ENCODE measurements at places on chromosomes 2 and 18.

DNA sequence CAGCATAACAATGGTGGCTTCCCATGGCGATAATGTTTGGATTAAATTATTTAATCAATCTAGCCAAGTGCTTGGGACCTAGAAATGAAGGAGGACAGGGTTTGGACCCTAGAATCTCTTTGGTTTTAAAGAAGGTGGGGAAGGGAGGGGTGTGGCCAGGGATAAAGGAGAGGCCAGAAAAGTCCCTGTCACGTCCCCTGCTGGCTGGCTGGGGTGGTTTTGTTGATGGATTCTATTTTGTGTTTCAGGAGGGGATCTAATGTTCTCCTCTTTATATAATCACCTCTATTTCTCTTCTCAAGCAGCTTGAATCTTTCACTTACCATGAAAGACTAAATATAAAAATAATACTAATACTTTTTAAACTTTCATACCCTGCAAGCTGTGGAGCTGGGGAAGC is 52.6 kb upstream of the GALR1 start:
- no peak for DNase-seq

- DNase-seq, result no peak
Measured at GRCh38 chr2:102294802-102295489, 16.4 kb upstream of the IL1RL1 start.

GRCh38 chr2:215693193-215693998 is 257.5 kb upstream of the FN1 start:
- DNase-seq, result no peak

DNA sequence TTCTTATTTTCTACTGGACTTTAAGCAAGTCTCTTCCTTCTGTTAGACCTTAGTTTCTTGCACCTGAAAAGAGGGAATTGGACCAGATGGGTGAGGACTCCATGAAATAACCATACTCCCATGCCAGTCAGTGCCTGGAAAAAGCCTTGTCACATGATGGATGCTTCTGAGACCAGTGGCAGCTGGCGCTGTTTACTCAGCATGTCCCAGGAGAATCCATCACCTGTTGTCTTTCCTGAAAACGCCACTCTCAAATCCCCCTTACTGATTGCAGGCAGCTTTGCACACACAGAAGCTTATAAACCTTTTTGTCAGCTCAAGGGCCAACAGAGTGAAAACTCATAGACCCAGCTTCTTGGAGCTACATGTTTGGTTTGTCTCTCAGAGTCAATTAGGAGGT is 117.6 kb downstream of the POLE4 start:
- DNase-seq, result no peak

DNA sequence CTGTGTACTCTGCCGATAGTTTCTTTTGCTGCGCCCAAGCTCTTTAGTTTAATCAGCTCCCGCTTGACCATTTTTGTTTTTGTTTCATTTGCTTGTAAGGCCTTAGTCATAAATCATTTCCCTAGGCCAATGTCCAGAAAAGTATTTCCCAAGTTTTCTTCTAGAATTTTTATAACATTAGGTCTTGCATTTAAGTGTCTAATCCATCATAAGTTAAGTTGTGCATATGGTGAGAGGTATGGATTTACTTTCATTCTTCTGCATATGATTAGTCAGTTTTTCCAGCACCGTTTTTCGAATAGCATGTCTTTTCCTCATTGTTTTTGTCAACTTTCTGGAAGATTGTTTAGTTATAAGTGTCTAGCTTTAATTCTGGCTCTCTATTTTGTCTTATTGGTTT is 484.8 kb upstream of the CNTNAP5 start:
- no peak for DNase-seq

GRCh38 chr2:73984922-73985307 is 205 bp downstream of the TET3 start:
- DNase-seq, result peak; percentile 69

DNA sequence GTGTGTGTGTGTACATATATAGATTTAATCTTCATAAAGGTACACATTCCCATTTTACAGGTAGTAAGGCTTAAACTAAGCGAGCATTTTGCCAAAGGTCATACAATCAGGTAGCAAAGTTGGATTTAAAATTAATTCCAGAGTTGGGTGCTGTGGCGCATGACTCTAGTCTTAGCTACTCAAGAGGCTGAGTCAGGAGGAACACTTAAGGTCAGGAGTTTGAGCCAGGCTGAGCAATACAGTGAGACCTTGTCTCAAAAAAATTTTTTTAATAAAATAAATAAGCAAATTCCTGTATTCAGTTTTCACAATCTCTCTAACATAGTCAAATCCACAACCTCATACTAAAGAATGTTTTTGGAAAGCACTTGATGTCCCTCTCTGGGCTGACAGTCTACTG is 111.5 kb upstream of the LDLRAD4 start:
- no peak for DNase-seq

- no peak for DNase-seq
Measured at GRCh38 chr2:197265036-197265435, 45.5 kb downstream of the ANKRD44 start.

DNA sequence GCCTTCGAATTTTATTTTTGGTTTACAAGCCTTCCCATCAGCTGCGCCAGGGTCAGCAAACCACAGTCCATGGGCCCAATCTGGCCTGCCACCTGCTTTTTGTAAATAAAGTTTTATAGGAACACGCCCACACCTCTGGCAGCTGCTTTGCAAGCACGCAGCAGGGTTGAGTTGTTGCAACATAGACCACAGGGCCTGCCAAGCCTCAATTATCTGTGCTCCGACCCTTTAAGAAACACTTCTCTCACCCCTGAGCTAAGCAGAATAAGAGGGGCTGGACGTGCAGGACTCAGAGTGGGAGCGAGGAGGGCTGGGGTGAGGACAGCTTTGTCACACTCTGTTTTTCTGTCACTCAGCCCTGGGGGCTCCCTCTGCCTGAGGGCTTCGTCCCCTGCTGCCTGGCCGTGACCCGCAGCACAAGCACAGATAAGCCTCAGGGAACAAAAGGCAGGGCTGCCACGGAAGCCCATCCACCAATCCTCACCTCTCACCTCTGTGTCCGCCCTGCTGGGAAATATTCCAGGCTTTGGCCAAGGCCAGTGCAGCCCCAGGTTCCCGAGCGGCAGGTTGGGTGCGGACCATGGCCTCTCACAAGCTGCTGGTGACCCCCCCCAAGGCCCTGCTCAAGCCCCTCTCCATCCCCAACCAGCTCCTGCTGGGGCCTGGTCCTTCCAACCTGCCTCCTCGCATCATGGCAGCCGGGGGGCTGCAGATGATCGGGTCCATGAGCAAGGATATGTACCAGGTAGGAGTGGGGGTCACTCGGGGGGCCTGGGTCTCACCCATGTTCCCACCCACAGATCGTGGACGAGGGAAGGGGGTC is at the start of gene AGXT:
Gene AGXT (plus strand): TSS at position 539 of the 823 bp plus-strand sequence. CDS start 42 bp downstream, at position 581.
- DNase-seq, result no peak

DNA sequence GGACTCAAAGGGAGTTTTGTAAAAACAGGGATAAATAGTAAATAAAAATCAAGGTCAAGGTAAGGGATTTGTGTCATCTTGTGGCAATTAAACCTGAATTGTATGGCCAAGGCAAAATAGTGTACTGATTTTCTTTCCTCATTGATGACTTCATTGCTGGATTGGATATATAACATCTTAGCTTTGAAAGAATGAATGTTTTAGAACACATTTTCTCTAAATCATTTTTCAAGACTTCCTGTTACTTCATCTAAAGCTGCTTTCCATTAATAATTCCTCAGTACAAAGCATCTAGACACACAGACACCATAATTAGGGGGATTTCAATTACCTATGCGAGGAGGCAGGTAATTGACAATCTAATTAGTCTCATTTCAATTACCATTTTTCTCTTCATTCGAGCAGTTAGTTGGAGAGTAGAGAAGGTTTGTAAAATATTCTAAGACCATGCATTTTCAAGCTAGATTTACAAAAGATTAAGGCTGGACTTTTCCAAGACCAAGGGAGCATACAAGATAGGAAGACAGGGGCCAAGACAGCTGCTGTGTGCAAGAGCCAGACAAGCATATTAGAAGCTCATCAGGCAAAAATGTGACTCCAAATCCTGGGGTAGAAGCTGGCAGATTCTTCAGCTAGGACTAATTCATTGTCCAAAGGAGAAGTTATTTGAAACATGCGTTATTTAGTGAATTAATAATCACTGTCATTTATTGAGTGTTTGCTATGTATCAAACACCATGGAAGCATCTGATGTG is 253.6 kb downstream of the EPHA4 start:
- DNase-seq, result no peak

GRCh38 chr2:49371128-49371701 is 216.9 kb upstream of the FSHR start:
- DNase-seq, result no peak

- no peak for DNase-seq
Measured at GRCh38 chr2:178527592-178527991, 47.3 kb downstream of the PLEKHA3 start.

DNA sequence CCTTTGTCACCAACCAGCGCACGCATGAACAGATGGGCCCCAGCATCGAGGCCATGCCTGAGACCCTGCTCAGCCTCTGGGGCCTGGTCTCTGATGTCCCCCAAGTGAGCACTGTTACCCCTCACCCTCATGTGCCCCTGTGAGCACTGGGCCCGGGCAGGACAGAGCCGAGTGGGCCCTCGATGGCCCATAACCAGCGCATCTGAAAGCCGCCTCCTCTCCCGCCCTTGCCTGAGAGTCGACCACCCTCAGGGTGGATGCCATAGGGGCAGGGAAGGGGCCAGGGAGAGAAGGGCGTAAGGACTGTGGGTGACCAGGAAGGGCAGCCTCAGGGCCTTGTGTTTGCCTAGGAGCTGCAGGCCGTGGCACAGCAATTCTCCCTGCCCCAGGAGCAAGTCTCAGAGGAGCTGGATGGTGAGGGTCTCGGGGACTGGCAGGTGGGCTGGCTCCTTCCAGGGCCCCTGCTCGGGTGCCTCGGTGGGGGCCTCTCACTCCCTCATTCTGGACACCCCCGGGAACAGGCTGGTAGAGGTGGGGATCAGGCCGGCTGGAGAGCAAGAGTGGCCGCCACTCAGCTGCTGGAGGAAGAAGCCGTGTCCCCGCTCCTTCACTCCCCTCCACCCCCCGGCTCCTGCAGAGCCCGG is 2.1 kb downstream of the PROM2 start:
- DNase-seq, result no peak

DNA sequence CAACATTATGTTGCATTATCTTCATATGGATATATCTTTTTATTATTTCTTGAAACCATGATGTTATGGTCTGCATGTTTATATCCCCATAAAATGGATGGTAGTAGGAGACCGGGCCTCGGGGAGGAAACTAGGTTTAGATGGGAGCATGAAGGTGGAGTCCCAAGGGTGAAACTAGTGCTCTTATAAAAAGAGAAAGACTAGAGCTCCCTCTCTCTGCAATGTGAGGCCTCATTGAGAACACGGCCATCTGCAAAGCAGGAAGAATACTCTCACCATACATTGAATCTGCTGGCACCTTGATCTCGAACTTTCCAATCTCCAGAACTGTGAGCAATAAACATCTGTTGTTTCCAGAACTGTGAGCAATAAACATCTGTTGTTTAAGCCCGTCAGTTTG is 64.0 kb downstream of the NXPH2 start:
- DNase-seq, result no peak

DNA sequence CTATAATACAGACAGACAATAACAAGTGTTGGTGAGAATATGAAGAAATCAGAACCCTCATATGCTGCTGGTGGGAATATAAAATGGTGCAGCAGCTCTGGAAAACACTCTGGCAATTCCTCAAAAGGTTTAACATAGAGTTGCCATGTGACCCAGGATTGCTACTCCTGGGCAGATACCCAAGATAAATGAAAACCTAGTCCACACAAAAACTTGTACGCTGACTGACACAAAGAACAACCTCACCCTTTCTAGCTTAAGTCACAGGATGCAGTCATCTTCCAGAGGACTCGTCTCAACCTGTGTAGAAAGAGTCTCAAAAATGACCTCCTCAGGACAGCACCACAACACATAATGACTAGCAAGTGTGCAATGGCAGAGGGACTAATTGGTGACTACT is 71.6 kb upstream of the ACAA2 start:
- DNase-seq, result no peak

- DNase-seq, result no peak
Measured at GRCh38 chr18:5463390-5463789, 80.4 kb downstream of the EPB41L3 start.

DNA sequence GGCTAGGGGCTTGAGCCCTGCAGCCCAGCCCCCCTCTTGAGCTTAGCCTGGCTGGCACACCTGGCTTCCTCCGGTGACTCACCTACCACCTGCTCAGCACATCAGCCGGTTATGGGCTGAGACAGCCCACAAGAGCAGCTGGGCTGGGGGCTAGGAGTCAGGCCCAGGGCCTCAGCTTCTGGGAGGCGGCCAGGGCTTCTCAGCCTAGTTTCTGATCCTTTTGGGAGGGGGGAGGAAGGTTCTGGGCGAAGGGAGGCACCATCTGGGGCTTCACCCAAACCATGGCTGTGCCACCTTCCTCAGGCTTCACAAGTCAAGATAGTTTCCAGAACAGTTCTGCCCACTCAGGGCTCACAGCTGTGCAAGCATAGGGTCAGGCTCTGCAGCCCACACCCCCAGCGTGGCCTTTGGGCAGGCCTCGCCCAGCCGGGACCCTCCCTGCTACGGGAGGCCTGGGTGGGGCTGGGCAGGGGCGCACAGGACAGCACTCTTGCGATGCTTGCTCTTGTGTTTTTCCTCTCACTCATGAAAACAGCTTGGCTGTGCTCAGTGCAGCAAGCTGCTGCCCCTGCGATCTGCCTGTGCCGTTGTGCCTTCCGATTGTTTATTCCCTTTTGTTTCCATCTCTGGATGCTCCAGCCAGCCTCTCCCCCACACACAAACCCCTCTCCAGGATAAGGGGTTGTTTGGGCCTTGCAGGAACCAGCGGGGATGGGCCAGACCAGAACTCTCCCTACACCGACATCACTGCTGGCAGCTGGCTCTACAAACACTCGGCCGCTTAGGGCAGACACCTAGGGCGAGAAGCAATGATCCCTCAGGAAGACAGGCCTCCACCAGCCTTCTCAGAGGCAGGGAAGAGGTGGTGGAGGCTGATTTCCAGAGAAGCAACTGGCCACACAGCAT is 26.1 kb upstream of the SEMA4C start:
- peak; percentile 17 for DNase-seq

- DNase-seq, result no peak
Measured at GRCh38 chr18:45403341-45404049, 211.8 kb upstream of the SLC14A2 start.

- DNase-seq, result no peak
Measured at GRCh38 chr2:234066587-234066986, 16.1 kb downstream of the SPP2 start.

GRCh38 chr2:84854850-84855249 is 26.0 kb downstream of the TRABD2A start:
- no peak for DNase-seq

DNA sequence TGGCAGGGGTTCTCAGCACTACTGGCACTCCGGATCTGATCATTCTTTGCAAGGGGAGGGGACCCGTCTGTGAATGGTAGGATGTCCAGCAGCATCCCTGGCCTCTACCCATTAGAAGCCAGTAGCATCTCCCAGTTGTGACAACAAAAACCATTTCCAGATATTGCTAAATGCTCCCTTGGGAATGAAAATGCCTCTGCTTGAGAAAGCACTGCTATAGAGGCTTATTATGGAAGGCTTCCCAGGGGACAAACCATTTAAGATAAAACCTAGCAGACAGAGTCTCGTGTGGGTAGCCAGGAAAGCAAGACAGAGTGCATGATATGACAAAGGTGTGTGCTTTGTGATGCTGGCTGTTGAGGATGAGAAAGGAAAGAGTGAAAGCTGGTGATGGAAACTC is 273.7 kb downstream of the TMX3 start:
- no peak for DNase-seq

- DNase-seq, result no peak
Measured at GRCh38 chr2:60158262-60158661, 395.2 kb downstream of the BCL11A start.

GRCh38 chr2:33441235-33441810 is 35.1 kb upstream of the RASGRP3 start:
- no peak for DNase-seq
